ENCODE measurements at places on chromosomes 3 and 15.
A peak's percentile ranks its signal among the peaks of the same experiment; 100 is the strongest.

DNA sequence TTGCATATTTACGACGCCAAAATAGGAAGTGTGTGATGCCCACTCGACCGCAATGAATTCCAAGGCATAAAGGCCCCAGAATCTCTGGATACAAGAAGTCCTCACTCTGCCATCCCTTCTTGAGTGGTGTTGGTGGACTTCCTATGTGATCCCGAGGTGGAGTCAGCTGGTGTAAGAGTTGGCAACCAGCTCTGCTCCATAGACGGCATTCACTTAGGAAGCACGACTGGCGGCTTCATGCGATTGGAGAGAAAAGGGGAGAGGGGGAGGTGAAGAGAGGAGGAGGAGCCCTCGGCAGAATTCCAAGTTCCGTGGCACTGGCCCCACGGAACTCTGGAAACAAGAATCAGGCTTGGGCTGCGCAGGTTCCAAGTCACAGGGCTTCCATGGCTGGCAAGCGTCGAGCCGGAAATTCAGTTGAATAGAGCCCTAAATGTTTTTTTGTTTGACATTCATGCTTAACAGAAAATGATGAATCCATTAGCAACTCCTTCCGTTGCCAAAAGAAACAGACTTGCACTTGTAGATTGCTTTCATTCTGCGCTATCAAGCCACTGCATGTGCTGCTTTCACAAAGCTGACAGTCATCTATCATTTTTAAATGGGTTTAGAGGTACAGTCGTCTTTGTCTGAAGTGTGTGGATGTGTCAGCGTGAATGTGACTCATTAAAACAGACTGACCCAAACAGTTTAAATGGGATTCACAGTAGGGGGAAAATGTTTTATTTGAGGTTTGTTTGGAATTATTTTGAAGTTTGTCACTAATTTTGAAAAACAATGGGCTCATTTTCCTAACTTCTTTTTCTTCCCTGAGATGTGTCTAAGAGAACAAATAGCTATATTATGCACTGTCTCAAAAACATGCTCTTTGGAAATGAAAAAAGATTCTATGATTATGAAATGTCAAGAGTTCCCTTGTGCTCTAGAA lies 428.3 kb upstream of the ATP11B start:
- peak; percentile 88 for DNase-seq

DNA sequence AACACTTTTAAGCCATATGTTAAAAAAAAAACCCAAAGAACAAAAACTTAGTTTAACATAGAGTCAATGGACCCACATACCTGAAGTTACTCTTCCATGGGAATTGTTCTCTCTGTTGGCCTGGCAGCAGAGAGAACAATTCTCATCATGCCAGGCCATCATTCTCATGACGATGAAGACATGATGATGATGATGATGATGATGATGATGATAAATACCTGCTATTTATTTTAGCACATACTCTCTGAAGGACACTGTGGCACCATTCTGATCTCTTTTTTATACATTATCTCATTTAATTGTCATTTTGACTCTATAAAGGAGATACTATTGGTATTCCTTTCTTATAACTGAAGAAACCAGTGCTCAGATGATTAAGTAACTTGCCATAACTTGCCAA lies 366.9 kb downstream of the MFSD1 start:
- DNase-seq: no peak

DNA sequence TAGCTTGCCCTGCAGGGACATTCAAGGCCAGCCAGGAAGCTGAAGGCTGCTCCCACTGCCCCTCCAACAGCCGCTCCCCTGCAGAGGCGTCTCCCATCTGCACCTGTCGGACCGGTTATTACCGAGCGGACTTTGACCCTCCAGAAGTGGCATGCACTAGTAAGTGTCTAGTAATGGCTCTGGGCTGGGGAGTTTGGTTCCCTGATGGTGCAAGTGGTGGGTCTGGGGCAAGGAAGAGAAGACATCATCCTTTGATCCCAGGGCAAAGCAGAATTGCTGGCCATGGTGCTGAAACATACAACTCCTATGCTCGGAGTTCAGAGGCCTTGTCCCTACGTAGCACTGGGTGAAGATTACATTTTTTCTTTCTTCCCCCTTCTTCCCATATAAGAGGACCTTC lies 311.4 kb downstream of the EPHB1 start:
- no peak for DNase-seq

DNA sequence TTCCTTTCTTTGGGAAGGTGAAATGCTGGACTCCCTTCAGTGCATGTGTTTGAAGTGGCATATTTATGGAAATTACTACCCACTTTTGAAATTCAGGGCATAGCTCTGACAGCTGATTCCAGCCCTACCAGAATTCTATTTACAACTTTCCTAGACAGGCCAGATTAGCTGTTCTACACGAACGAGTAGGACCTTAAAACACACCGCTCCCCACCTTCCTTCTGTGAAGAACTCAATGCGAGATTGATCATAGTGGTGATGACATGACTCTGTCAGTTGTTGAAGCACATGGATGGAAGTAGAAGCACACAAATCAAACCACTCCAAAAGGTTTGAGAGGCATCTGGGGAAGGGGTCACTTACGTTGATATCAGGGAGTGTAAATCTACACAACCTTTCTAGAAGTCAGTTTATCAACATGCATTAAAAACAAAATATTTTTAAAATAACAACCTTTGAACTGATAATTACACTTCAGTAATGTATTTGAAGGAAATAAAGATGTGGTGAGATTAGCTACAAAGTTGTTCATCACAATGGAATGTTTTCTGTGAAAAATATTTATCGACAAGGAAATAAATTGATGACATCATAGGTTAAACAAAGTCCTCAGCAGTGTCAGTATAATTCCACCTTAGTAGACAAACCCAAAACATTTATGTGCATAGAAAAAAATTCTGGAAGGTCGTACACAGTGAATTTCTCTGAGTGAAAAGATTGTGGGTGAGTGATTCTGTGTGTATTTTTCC lies 29.8 kb downstream of the RARB start:
- no peak for DNase-seq

- DNase-seq: no peak
Observed at GRCh38 chr3:123383091-123384053, 65.5 kb downstream of the ADCY5 start.

DNA sequence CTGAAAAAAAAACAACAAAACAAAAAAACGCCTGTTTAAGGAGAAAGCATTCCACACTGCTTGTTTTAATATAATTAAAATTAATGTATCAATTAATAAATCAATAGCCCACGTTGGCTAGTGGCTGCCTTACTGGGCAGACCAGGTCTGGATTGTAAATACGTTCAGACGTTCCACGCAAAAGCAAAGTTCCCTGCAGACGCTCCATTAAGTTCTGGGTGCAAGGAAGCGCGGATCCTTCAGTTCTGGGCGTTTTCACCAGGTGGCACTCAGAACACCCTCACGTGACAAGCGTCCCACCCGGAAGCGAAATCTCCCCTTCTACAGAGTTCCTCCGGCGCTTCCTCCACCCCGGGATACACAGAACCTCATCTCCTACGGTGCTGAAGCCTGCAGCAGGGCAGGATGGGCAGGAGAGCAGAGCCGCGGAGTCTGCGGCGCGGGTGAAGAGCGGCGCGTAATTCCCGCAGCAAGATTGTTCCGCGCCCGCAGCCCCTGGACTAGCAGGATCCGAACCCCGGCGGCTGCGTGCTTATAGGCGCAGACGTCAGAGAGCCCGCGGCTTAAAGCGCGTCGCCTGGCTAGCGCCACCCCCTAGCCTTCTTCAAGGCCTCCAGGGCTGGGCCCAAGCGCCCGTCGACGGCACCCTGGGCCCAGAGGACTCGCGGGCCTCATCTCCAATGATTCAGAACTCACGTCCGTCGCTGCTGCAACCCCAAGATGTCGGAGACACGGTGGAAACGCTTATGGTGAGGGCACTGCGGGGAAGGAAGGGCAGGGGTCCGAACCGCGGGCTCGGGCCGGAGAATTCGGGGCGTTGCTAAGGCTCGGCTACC lies at the start of gene SLC25A38:
Gene SLC25A38, plus strand, starts transcription at position 326 of the 836 bp plus-strand sequence. Its CDS starts 355 bp downstream, at position 681.
- DNase-seq: peak; percentile 71

- DNase-seq: no peak
Observed at GRCh38 chr3:141477224-141477623, 9.6 kb upstream of the RASA2 start.

DNA sequence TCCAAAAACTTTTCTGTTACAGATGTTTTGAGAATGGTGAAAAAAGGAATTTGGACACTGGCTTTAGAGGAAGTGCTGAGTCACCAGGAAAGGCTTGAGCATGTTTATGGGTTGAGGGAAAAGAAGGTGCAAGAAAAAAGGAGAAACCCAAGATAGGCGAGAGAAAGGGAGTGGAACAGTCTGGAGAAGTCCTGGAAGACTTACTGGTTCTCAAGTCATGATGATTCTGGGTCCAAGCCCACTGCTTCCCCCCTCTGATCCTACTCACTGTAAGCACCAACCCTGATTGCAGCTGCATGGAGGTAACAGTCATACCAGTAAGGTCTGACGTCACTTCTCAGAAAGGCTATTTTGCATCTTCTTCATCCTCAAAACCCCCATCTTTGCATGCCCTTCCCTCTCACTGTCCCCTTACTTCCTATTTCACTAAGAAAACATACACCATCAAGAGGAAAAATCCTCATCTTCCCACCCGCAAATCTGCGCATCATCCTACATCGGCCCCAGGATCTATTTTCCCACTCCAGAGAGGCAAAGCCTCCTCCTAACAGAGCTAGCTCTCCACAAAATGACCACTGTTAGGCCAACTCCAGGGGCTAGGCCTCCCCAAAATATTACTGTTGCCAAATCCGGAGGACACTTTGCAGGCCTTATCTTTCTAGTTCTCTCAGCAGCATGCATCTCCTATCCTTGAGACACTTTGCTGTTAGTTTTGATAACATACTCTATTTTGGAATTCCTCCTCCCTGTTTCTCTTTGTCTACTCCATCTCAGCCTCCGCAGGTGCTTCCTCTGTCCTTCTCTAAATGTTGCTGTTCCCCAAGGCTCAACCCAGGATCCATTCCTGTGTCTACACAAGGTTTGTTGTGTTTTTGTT lies 3.2 kb upstream of the ATP13A3 start:
- no peak for DNase-seq

- DNase-seq: no peak
Observed at GRCh38 chr15:29815000-29815710, 7.1 kb downstream of the TJP1 start.

DNA sequence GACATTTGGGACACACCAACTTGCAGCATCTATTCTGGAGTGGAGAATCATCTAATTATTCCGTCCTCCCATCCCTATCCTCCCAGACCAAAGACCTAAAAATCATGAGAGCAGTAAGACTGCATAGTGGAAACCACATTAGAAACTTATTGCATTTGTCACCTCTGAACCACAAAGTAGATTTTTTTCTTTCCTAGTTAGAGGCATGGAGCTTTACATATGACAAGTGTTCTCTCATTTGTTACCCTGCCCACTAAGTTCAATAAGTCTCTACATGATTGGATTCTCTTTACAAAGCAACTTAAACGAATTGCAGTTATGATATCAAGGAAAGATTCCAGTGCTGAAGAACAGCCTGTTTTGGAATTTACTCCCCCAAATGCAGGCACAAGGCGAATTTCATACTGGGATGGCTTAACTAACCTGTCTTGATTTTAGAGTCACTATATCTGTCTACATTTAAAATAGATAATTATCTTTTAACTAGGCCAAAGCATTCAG lies 42.3 kb upstream of the LRRFIP2 start:
- DNase-seq: no peak

DNA sequence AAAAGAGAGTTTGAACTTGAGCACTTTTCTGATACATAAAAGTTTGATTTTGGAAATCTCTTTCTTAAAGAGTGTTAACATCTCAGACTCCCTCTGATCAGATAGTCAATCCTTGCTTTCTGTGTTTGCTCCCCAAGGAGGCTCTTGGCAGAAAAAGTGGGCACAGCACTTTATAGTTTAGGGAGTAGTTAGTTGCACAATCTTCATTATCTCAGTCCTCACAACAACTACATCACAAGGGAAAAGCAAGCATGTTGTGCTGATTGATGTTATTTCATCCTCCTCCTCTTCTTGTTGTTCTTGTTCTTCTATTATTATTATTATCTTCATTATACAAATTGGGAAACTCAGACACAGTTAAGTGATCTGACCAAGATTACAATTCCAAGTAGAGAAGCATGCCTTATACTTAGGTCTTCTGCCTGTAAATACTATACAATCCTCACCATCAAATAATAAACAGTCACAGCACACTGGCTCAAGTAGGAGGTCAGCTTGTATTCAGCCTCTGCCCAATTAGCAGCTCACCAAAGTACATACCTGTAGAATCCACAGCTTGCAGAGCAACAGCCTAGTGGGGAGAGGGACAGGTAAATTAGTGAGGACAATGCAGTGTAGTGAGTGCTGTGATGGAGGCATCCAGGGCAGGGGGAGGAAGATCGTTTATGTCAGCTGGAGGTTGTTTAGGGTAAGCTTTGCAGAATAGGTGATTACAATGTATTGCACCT lies 304.1 kb upstream of the MME start:
- no peak for DNase-seq

DNA sequence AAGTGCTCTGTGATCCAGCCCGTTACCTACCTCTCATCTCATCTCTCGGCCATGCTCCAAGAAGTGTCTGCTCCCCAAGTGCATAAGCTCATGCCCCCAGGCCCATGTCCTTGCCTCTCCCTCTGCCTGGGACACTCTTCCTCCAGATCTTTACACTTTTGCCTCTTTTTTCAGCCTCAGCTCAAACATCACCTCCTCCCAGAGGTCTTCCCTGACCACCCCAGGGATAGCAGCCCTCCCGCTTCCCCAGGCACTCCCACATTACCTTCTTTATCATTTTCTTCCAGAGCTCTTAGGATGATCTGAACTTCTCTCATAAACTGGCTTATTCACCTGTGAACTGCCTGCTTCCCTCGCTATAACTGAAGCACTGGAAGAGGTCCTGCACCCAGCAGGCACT lies 2.7 kb upstream of the FURIN start:
- no peak for DNase-seq

DNA sequence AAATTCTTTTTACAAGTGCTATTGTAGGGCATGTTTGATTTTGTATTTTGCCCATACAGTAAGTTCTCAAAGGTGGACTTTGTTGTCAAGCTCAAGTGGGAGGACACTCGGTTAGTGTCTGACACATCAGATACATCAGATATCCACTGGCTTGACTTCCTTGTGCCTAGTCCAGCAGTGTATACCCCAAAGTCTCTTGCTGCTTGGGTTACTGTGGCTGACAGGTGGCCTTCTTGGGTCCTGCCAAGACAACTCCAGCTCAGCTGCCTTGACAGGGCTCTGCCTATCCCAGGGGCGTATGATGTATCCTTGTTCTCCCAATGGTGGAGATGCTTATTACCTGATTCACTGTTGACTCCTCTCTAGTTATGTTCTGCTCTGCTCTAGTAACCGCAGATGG lies 214.9 kb downstream of the CBLB start:
- DNase-seq: no peak

DNA sequence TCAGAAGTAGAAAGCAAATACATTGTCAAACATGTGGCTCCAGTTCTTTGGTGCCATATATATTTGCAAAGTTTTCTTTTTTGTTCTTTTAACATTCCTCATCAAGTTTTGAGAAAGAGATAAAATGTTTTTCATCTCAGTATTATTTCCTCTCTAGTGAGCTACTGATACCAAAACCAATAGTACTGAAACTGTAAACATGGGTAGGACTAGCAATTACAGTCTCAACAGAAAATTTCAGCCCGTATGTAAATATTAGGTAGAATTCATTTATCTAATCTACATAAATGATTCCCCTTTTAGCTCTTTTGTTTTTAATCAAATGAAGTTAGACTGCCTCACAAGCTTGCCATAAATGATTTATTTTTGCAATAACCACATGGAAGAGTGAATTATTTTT lies 21.4 kb downstream of the SECISBP2L start:
- DNase-seq: no peak

Data from globus pallidus (tissue), 1 donor.